ENCODE measurements at places on chromosomes 1 and 21.

- DNase-seq = no peak
These were observed 44.1 kb downstream of the SLC5A9 start for GRCh38 chr1:48266576-48266975.

- DNase-seq = no peak
These were observed 19.6 kb downstream of the FH start for GRCh38 chr1:241499910-241500309.

DNA sequence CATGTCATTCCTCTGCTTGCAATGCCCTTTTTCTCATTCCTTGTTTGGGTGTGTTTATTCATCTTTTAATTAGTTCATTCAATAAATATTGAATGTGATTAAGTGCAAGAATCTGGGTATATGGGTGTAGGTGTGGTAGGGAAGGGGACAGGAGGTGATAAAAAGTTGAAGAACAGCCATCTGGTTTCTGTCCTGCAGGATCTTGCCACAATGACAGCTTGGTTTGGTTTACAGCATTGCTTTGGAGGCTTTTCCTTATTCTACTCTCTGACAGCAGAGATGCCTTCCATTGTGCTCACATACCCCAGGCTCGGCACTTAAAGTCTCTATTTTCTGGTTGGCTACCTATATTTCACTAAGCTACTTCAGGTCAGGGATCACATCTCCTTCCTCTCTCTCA, 3.0 kb upstream of the REG4 start:
- DNase-seq = no peak

DNA sequence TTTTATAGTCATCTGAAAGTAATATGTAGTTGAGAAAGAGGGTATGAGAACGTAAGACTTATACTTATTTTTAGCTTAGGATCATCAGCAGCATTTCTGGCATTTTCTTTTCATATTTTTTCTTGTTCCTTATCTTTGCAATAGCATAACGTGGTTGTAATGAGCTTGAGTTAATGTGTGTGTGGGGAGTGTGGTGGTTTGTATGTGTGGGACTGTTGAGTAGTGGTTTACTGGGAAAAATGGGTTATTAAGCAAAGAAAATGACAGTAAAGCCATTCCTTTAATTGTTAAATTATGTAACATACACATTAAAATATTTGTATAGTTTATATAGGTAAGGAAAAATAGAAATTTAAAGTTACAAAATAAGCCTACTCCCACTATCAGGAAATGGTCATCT, 15.2 kb downstream of the PIP5K1A start:
- no peak for DNase-seq

GRCh38 chr1:31421371-31422040, 8.5 kb downstream of the SERINC2 start:
- no peak for DNase-seq

All from T-helper 9 cell (primary cell).